ENCODE measurements at places on chromosomes 5 and 9. TPM values are rescaled to one million over a fixed set of nuclear protein-coding genes. Genes with fewer than 3 reads are reported as not detected.

DNA sequence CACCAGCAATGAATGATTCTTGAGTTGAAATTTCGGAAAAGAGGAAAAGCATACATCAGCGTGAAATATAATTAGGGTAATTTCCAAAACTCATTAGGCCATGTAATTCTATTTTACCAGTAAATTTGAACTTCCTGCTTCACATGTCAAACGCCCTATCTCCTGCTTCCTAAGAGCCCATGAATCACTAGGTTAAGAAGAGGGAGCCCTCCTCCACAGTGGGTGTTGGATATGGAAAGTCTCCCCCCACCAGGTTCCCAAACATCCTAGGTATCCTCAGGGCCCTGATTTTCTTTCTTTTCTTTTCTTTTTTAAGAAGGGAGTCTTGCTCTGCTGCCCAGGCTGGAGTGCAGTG, 115.2 kb downstream of the SUSD1 start:
- no peak overlapping the region for H3K27ac ChIP-seq
- H3K27me3 ChIP-seq = no peaks in the 10 kb centered on the region
- no peak overlapping the region for H3K4me3 ChIP-seq
- no peaks in the 10 kb centered on the region for H3K36me3 ChIP-seq

The C9 gene
- total RNA-seq = not detected

The RNF208 gene
- 1.2 TPM for total RNA-seq

The PPIC gene
- not detected for total RNA-seq

DNA sequence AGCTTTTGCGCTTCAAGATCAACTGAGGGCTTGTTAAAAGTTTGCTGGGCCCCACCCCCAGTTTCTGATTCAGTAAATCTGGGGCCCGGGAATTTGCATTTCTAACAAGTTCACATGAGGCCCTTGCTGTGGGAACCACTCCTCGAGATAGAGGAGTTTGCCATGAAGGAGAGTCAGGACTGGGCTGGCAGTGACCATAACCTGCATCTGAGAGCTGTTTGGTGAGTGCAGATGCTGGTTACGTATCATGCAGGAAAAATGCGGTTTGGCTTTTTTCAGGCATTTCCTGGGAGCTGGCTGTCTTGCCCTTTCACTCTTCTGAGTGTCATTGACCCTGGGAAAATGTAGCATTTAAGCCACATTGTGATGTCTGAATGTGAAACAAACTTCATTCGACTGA, 9.4 kb upstream of the ANGPTL2 start:
- H3K27me3 ChIP-seq = no peaks in the 10 kb centered on the region
- H3K4me1 ChIP-seq = no peaks in the 10 kb centered on the region
- no peak overlapping the region for H3K4me3 ChIP-seq
- no peak overlapping the region for H3K27ac ChIP-seq
- DNase-seq = no peak

DNA sequence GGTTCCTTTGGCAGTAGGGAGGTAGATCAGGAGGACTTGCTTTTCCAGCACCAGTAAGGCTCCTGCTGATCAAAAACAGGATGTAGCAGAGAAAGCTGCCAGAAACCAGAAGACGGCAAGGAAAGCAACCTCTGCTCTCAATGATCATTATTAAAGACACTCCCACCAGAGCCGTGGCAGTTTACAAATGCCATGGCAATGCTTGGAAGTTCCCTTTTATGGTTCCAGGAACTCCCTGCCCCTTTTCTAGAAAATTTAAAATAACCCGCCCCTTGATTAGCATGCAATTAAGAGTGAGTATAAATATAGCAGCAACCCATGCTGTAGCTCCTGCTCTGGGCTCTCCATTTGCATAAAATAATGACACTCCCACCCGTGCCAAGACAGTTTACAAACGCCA, 16.1 kb downstream of the EQTN start:
- no peak for DNase-seq
- no peak overlapping the region for H3K27ac ChIP-seq
- no peaks in the 10 kb centered on the region for H3K36me3 ChIP-seq
- no peaks in the 10 kb centered on the region for H3K4me1 ChIP-seq
- H3K27me3 ChIP-seq = no peaks in the 10 kb centered on the region
- H3K4me3 ChIP-seq = no peak overlapping the region

- H3K27me3 ChIP-seq = no peaks in the 10 kb centered on the region
- no peak overlapping the region for H3K27ac ChIP-seq
- no peak for DNase-seq
- H3K4me3 ChIP-seq = no peak overlapping the region
- H3K4me1 ChIP-seq = no peaks in the 10 kb centered on the region
These were observed 123.6 kb downstream of the INVS start for GRCh38 chr9:100222674-100223073.

The TMOD1 gene
- 3.7 TPM for total RNA-seq

- H3K4me3 ChIP-seq = no peak overlapping the region
- no peaks in the 10 kb centered on the region for H3K4me1 ChIP-seq
- no peak overlapping the region for H3K27ac ChIP-seq
These were observed 89.8 kb upstream of the SMIM23 start for GRCh38 chr5:171695804-171696203.

GRCh38 chr5:77230727-77231470, 20.4 kb downstream of the PDE8B start:
- no peak overlapping the region for H3K27ac ChIP-seq
- H3K4me3 ChIP-seq = no peak overlapping the region
- DNase-seq = no peak
- H3K4me1 ChIP-seq = no peaks in the 10 kb centered on the region
- peaks cover 2% of the 10 kb centered on the region for H3K27me3 ChIP-seq
- H3K36me3 ChIP-seq = no peaks in the 10 kb centered on the region

The TNC gene
- total RNA-seq = not detected

The TXNDC8 gene
- total RNA-seq = not detected

- DNase-seq = no peak
- peak overlapping the region; percentile 10 for H3K4me3 ChIP-seq
- no peaks in the 10 kb centered on the region for H3K36me3 ChIP-seq
- no peak overlapping the region for H3K27ac ChIP-seq
- H3K4me1 ChIP-seq = no peaks in the 10 kb centered on the region
These were observed 67.4 kb downstream of the VCAN start for GRCh38 chr5:83538786-83539462.

GRCh38 chr5:74543162-74543995, 97.1 kb downstream of the ENC1 start:
- no peak overlapping the region for H3K27ac ChIP-seq
- DNase-seq = no peak
- no peaks in the 10 kb centered on the region for H3K27me3 ChIP-seq
- no peak overlapping the region for H3K4me3 ChIP-seq
- H3K36me3 ChIP-seq = no peaks in the 10 kb centered on the region
- no peaks in the 10 kb centered on the region for H3K4me1 ChIP-seq

- H3K27me3 ChIP-seq = no peaks in the 10 kb centered on the region
- H3K4me3 ChIP-seq = peak overlapping the region; percentile 64
- H3K36me3 ChIP-seq = no peaks in the 10 kb centered on the region
- DNase-seq = no peak
- H3K27ac ChIP-seq = peak overlapping the region; percentile 73
These were observed 4.3 kb downstream of the SMIM3 start for GRCh38 chr5:150782850-150783249.

DNA sequence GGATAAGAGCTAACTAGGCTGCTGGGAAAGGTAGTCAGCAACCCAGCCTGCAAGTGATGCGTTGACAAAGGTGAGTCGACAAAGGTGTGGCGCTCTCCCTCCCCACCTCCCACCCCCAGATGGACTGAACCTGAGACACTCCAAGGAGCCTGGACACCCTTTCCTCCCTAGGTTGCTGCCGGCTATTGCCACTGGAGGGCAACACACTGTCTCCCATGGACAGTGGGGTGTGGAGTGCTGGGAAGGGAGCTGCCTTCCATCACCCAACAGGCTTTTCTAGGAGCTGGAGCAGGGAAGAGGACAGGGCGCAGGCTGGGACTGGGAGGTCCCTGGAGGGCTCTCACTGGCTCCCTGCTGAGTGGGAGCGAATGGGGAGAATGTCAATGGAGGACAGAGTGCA, 75.4 kb upstream of the ARAP3 start:
- no peak overlapping the region for H3K4me3 ChIP-seq
- DNase-seq = no peak
- H3K27me3 ChIP-seq = peaks cover 17% of the 10 kb centered on the region
- no peaks in the 10 kb centered on the region for H3K4me1 ChIP-seq
- H3K27ac ChIP-seq = no peak overlapping the region

- no peak overlapping the region for H3K27ac ChIP-seq
- no peak overlapping the region for H3K4me3 ChIP-seq
- H3K27me3 ChIP-seq = peaks cover 13% of the 10 kb centered on the region
- no peaks in the 10 kb centered on the region for H3K36me3 ChIP-seq
- H3K4me1 ChIP-seq = peaks cover 24% of the 10 kb centered on the region
- no peak for DNase-seq
These were observed 12.2 kb upstream of the TEX48 start for GRCh38 chr9:114694146-114694545.

The KCTD16 gene
- not detected for total RNA-seq
